ENCODE measurements at places on chromosomes 6 and 20. TPM values are rescaled to one million over a fixed set of nuclear protein-coding genes. Genes with fewer than 3 reads are reported as not detected.

The CTNNBL1 gene
- 19.5 TPM for total RNA-seq

The TEAD3 gene
- total RNA-seq: 1.9 TPM

- no peaks in the 10 kb centered on the region for H3K27me3 ChIP-seq
- H3K27ac ChIP-seq: no peak overlapping the region
- H3K4me1 ChIP-seq: no peaks in the 10 kb centered on the region
- H3K4me3 ChIP-seq: no peak overlapping the region
- DNase-seq: no peak
Observed at GRCh38 chr6:79465381-79465780, 71.8 kb downstream of the LCA5 start.

GRCh38 chr20:4439461-4439860 lies 282.2 kb upstream of the PRND start:
- peaks cover 5% of the 10 kb centered on the region for H3K4me1 ChIP-seq
- no peak overlapping the region for H3K4me3 ChIP-seq
- DNase-seq: no peak
- no peak overlapping the region for H3K27ac ChIP-seq
